ENCODE measurements at places on chromosomes 12 and 14. TPM values are rescaled to one million over a fixed set of nuclear protein-coding genes. Genes with fewer than 3 reads are reported as not detected.

DNA sequence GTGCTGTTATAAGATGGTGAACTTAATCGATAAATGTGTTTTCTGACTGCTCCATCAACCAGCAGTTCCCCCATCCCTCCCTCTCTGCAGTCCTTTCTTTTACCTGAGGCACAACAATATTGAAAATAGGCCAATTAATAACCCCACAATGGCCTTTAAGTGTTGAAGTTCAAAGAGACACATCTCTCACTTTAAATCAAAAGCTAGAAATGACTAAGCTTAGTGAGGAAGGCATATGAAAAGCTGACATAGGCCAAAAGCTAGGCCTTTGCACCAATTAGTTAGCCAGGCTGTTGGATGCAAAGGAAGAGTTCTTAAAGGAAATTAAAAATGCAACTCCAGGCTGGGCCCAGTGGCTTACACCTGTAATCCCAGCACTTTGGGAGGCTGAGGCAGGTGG is 43.7 kb downstream of the SAV1 start:
- no peak for DNase-seq

DNA sequence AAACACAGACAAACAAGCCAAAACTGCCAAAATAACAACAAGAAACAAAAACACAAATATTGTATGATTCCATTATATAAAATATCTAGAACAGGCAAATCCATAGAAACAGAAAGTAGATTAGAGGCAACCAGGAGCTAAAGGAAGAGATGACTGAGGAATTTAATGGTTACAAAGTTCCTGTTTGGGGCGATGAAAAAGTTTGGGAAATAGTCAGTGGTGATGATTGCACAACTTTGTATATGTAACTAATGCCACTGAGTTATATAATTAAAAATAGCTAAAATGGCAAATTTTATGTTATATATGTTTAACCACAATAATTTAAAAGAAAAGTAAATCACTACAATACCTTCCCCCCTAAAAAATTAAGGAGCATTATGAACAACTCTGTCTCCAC is 24.5 kb downstream of the GNPTAB start:
- no peak for DNase-seq

- DNase-seq: no peak
Observed at GRCh38 chr14:68786491-68787091, 6.3 kb downstream of the ZFP36L1 start.

GRCh38 chr12:15116086-15116485 is 105.1 kb downstream of the RERG start:
- DNase-seq: no peak

GRCh38 chr14:23561873-23562821 is 5.4 kb downstream of the AP1G2 start:
- DNase-seq: no peak

- DNase-seq: peak; percentile 20
Observed at GRCh38 chr12:84507956-84508850, 404.4 kb downstream of the SLC6A15 start.

- DNase-seq: no peak
Observed at GRCh38 chr14:63940387-63940786, 87.6 kb downstream of the SYNE2 start.

- DNase-seq: no peak
Observed at GRCh38 chr12:67082221-67082620, 186.9 kb upstream of the CAND1 start.

- no peak for DNase-seq
Observed at GRCh38 chr12:94434171-94434570, 25.5 kb downstream of the CEP83 start.

GRCh38 chr12:102769323-102769916 is 147.6 kb downstream of the PAH start:
- DNase-seq: peak; percentile 33

DNA sequence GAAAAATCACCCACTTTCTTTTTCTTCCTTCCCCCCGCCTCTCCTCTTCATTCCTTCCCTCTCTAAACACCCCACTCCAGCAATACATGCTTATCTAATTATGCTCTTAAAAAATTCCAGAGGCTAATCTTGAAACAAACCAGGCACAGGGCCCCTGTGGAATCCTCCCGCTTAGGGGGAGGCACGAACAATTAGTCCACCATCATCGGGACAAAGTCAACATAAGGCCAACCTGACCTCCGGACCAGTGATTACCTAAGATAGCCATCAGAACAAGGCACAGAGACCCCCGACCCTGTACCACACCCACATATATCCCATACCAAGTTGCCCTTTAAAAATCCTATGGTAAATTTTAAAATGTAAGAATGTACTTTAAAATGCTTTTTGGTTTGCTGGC is 47.1 kb downstream of the KIF21A start:
- no peak for DNase-seq

- no peak for DNase-seq
Observed at GRCh38 chr12:12023456-12023855, 47.3 kb upstream of the BCL2L14 start.

DNA sequence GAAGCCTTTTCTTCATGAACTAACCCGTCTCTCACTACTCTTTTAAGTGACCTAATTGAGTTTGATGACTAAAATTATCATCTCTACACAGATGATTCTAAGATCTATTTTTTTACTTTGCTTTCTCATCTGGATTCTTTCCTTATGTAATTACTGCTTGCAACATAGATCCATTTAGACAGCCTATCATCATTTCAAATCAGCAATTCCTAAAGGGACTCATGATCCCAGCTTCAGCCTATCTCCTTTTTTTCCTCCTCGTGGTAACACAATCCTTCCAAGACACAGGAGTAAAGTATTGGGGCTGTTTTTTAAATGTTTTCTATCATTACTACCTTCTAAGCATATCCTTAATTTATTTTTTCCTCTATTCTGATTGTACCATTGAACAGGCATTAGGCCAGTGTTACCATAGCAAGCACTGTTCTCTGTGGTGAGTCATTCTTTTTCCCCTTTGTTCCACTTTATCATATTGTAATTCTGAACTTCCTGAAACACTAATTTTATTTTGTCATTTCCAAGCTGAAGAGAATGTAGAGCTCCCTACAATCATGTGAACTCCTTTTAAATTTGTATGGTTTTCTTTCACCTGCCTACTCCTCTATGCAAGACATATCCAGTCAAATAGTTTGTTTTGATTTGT is 190.4 kb upstream of the FAR2 start:
- no peak for DNase-seq

GRCh38 chr14:88210426-88210825 is 112.6 kb downstream of the KCNK10 start:
- peak; percentile 43 for DNase-seq

DNA sequence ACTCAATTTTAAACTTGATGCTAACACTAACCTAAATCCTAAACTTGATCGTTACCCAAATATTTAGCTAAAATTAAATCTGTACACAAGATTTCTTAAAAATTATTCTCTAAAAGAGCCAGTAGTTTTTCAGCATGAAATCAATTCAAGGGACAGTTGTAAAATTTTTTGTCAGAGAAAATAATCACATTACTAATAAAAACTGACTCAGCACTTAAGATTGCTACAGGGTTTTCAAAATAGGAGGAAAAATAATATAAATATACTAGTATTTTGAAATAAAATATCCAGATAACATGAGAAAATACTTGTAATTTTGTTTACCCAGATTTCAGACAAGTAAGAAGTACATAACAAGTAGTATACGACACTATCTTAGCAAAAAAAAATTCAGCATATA is 1268.1 kb upstream of the USP15 start:
- no peak for DNase-seq

DNA sequence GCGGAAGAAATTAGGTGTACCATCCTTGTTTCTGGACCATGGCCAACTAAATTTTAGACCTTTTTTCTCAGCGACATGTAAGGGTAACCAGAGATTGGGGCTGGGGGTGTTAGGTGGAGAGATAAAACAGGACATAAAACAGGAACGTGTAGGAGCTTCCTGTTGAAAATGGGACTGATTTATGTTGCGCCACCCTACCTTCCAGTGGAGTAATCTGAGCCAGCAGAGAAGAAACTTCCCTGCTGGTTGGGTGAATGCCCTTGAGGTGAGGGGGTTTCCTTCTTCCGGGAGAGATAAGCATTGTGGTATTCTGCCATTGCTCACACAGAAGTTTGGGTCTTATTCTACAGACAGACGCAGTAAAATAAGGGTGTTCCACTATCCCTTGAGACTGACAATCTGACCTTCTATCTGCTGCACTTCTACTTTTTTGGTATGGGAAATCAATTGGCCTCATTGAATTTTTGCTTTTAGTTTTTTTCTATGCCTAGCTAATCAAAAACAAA is 417.6 kb downstream of the PCNX1 start:
- DNase-seq: no peak

DNA sequence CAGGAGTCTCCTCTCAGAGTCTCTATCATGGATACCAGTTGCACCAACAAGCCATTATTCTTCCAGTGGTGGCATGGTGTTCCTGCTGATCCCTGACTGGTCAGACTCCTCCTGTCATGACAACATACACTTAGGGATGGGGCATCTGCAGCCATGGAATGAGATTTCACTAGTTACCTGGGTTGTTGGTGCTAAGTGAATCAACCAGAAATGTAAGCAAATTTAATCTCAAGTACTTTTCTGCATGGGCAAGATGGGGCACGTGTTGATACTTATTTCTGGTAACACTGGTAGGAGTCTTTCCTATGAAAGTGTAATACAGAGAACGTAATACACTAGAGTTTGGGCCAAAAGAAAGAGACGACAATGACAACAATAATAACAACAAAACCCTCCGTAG is 211.5 kb upstream of the FOXN3 start:
- no peak for DNase-seq

- no peak for DNase-seq
Observed at GRCh38 chr12:131497966-131498365, 212.9 kb upstream of the SFSWAP start.

GRCh38 chr14:60087668-60088067 is 4.1 kb upstream of the PCNX4 start:
- DNase-seq: no peak

DNA sequence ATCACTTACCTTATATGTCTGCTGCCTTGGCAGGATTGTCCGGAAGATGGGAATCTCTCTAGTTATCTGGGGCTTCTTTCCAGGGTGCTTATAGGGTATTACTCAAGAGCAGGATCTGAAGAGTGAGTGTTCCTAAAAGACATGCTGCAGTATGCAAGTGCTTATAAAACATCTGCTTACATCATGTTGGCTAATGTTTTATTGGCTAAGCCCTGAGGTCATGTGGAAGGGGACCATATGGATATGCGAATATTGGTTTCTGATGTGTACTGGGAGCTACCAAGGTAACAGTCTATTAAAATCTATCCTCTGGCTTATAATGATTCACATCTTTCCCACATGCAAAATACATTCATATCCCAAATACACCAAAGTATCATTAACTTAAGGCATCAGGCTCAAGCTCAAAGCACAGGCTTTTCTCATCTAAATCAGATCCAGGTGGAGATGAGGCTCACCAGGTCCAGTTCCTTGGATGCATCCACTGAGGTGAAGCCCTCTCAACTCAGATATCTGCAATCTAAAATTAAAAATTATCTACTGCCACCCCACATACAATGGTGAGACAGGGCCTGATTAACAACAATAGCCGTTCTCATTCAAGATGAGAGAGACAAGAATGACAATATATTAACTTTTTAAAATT is 29.8 kb downstream of the LRRIQ1 start:
- DNase-seq: no peak

DNA sequence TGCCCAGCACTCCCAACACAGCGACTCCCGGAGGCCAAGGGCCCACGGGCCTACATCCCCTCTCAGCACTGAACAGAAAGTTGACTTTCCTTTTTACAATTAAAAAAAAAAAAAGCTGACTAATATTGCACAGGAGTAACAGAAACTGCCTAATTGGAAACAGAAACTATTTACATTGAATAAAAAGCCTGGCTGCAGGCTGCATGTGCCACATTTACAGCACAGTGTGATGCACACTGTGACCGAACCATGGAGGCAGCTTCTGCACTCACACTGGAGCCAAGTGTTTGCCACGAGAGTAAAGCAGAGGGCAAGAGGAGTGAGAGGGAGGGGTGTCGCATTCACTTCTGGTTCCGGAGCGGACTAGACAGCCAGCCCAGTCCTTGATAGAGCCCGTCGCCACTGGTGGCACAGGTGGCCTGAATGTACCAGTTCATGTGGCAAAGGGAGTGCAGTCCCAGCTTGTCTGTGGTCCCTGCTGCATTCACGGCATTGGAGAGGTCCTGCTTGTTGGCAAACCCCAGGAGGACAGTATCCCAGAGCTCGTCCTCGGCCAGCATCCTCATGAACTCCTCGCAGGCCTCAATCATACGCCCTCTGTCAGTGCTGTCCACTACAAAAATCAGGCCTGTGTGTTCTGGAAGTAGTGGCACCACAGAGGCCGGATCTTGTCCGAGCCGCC is 59.2 kb downstream of the SPPL3 start:
- DNase-seq: no peak

The TPPP2 gene
- polyA plus RNA-seq: 0.75 TPM

The JAG2 gene
- 45.5 TPM for polyA plus RNA-seq

The RPS6KA5 gene
- polyA plus RNA-seq: 0.84 TPM

The SYNDIG1L gene
- 0.03 TPM for polyA plus RNA-seq

The FAIM2 gene
- 7.8 TPM for polyA plus RNA-seq

The MSRB3 gene
- polyA plus RNA-seq: 44.7 TPM

The NKX2-1 gene
- not detected for polyA plus RNA-seq

The ACVRL1 gene
- polyA plus RNA-seq: 38.1 TPM

The KLHL33 gene
- polyA plus RNA-seq: 0.13 TPM

The ANKS1B gene
- 0.58 TPM for polyA plus RNA-seq

The GPRC5D gene
- polyA plus RNA-seq: 0.04 TPM
